Stimulated activated CD4-positive, alpha-beta T cell treated with anti-CD3 and anti-CD28 coated beads, Interleukin-1b, Interleukin-23, amount 100 ng/mL, for 1 hour (primary cell): ENCODE measurements at places on chromosomes 12 and 14.

DNA sequence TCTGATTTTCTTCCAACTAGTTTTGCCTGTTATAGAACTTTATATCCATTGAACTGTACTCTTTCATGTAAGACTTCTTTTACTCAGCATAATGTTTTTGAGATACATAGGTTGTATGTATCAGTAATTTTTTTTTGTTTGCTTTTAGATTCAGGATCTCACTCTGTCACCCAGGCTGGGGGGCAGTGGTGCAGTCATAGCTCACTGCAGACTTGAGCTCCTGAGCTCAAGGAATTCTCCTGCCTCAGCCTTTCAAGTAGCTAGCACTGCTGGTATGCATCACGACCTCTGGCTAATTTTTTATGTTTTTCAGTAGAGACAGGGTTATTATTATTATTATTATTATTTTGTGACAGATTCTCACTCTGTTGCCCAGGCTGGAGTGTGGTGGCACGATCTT, 65.0 kb upstream of the DDHD1 start:
- DNase-seq: no peak

DNA sequence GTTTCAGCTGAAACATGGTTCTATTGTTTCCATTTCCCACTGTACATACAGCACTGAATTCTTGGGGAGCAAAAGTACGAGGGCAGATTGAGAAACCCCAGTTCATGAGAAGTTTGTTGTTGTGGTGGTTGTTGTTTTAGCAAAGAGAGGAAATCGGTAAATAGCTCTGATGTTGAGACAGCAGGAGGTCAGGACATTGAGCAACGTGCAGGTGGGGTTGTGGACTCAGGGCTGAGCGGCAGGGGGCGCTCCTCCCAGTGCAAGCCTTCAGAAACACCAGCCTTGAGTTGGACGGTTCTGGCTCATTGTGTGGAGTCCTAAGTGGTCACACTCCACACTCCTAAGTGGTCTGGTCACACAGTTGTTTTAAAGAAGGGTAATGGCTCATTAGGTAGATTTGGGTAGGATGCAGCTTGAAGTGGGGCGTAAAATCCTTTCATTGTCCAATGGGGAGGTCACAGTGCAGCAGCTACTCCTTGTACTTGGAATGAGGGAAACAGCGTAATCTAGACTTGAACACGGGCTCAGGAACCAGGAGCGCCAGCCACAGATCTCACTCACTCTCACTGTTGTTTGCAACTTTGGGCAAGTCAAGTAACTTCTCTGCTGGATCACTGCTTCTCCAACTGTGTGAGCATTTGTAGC, 14.5 kb upstream of the PWP1 start:
- no peak for DNase-seq

GRCh38 chr12:54386403-54387113, 2.0 kb upstream of the ZNF385A start:
- DNase-seq: no peak

GRCh38 chr12:121750507-121750955, 38.0 kb downstream of the TMEM120B start:
- no peak for DNase-seq

DNA sequence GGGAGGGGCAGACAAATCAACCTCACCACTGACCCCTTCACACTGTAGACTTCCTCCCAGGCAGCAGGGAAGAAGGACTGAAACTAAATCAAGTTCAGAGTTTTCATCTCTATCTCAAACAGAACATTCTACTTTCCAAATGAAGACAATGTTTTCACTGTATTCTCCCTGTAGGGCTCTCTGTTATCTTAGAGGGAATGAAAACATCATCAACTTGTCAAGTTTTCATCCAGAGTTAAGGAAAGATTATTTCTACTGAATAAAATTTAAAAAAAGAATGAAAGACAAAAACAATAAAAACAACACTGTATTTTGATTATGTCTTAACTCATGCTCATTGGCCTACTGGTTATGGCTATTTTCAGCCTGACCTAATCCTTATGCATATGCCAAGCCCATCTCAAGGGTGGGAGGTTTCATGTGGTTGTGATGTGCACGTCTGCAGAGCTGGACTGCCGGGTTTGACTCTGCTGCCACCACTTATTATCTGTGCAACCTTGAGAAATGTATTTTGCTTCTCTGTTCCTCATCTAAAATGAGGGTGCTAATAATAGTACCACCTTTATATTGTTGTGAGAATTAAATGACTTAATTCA, 152.0 kb upstream of the AVPR1A start:
- DNase-seq: no peak

- peak; percentile 80 for DNase-seq
These were observed 62.6 kb upstream of the RESF1 start for GRCh38 chr12:31896514-31897039.

DNA sequence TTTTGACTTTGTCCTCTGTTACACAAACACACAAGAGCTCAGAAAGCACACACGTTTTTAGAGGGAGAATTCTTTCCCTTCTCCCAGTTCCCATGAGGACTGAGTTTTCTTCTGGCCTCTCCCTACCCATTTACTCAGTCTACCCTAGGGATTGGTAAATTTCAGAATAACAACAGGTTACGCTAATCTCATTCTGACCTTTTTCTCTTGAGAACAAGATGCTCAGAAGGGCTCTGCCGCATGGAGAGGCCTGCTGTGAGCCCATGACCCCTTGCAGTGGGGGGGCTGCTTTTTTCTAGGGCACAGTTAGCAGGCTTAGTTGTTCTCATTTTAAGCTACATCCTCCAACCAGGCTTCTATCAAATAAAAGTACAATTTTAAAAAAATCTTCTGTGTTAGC, 69.5 kb downstream of the GPR135 start:
- DNase-seq: no peak

GRCh38 chr12:51512438-51512837, 78.6 kb upstream of the SCN8A start:
- DNase-seq: no peak

DNA sequence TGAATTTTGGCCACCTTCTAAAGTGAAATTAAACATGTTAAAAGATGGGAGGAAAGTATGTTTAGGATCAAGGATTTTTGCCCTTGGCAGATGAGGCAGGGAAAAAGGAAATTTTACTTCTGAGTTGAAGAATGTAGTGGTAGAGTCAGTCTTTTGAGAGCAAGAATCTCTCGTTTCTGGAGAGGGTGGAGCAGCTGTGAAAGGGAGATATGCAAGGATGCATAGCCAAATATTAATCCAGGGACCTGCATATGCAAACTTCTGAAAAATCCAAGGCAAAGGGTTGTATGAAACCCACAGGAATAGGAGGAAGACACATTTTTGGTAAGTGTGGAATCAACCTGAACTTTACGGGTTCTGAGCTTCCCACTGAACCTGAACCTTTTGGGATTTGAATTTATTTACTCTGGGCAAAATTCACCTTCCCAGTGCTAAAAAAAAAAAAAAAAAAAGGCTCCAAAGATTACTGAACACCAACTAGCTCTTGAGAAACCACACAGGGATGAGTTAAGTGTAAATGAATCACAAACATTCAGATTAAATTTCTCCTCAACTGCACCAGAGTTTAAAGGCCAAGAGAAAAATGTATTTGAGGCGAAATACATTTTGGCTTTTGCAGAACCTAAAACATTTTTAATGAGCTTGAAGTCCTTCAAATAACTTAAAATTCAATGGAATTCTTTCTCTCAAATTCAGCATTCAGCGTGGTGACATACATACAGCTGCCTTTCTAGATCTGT, 187.1 kb upstream of the CDKN3 start:
- no peak for DNase-seq

- DNase-seq: peak; percentile 32
These were observed 120.1 kb upstream of the FZD10 start for GRCh38 chr12:130041983-130042812.

DNA sequence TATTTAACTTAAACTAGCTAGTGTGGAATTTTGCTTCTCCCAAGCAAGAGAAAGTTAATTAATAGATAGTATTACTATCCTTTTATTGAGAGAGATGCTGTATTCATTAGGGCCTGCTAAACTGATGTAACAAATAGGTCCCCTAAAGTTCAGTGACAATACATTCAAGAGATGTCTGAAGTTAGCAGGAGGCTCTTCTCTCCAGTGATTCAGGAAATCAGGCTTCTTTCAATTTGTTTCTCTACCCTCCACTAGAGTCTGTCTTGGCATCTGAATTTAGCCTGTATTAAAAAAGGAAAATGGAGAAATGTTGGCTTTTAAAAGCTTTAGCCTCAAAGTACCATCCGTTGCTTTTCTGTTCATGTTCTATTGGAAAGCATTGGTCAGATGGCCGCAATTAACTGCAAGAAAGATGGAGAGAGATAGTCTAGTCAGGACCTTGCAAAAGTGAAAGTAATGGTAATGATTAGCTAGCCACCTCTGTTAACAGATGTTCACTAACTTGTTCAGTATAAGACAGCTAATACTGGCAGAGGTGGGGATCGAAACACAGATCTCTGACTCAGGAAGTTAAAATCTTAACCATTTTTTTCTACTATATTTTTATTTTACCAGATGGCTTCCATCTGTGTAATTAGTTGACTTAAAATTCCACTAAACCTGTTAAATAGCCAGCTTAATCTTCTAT, 786.8 kb downstream of the TMTC2 start:
- DNase-seq: no peak

DNA sequence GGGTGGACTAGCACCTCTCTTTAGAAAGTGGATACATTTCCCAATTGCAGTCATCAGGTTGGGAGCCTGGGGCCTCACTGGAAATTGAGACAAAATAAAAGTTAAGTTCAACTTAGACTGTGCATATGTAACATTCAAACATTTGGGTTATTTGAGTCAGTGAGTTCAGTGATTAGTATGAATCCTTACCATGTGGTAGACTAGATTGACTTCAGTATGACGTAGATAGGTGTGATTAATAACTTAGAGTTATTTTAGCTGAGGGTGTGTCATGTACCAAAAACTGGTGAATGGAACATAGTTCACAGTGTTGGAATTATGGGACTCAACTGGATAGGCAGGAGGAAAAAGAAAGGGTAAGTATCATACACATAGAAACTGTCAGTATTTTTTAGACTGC, 8.0 kb upstream of the SSTR1 start:
- no peak for DNase-seq

GRCh38 chr12:64175254-64175945, 46.7 kb downstream of the KICS2 start:
- DNase-seq: no peak

DNA sequence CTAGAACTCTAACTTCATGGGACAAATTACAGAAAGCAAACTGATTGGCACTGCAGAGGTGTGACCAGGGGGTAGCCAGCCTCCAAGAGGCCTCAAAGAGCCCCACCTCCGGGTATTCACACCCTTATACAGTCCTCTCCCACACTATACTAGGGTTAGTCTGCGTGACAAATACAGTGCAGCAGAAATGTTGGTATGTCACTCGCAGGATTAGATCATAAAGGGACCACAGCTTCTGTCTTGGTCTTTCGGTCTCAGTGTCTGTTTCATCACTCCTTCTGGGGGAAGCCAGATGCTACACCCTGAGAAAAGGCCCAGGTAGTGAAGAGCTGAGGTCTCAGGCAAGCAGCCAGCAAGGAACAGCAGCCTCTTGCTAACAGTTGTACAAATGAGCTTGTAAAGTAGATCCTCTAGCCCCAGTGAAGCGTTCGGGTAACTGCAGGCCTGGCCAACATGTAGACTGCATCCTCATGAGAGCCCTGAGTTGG, 68.9 kb upstream of the SAV1 start:
- no peak for DNase-seq

DNA sequence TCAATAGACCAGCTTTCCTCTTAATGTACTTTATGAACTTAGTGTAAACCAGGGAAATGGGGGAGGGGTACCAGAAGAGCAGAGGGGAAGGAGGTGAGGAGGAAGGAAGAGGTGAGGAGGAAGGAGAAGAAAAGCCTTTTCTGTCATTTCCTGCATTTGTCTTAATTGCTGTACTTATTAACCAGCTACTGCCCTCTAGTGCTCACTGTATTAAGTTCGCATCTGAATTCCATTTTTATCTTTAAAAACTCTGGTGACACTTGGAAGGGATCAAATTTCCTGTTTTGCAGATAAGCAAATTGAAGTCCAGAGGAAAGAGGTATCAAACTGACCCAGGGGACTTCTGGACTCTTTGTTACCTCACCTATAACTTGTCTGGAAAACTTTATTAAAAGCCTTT, 22.2 kb downstream of the MANSC1 start:
- DNase-seq: no peak

GRCh38 chr14:60222820-60223219, 26.2 kb upstream of the PPM1A start:
- DNase-seq: no peak

- DNase-seq: no peak
These were observed 175.7 kb downstream of the NPAS3 start for GRCh38 chr14:33114331-33114730.

DNA sequence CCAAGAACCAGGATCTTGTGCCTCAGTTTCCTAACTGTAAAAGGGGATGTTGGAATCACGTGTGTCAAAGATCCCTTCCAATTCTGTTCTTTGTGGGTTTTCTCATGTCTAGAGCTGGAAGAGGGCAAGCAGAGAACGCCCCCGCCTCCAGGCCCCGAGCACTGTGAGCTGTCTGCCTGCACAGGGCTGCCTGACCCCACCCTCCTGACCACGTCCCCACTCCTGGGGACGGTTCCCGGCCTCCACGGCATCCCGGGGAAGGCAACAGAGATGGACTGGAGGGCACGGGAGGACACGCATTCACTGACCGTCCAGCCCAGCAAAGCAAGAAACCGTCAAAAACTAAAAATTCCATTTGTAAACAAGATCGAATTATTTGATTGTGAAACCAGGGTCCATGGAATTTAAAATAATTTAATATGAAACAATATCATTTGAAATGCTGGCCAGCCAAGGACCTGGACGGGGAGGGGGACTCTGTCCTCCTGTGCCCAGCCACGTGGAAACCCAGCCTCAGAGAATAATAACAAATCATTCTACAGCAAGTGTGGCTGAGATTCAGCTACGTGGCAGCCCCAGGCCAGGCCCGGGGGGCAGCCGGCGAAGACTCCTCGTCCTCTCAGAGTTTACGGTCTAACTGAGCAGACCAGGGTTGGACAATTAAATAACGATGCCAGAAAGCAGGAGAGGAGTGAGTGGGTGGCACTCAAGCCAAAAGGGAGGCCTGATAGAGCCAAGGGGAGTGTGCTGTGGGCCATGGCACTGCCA, 87.3 kb upstream of the DIO3 start:
- no peak for DNase-seq

- no peak for DNase-seq
These were observed 22.4 kb downstream of the IRF2BPL start for GRCh38 chr14:77006132-77006531.

DNA sequence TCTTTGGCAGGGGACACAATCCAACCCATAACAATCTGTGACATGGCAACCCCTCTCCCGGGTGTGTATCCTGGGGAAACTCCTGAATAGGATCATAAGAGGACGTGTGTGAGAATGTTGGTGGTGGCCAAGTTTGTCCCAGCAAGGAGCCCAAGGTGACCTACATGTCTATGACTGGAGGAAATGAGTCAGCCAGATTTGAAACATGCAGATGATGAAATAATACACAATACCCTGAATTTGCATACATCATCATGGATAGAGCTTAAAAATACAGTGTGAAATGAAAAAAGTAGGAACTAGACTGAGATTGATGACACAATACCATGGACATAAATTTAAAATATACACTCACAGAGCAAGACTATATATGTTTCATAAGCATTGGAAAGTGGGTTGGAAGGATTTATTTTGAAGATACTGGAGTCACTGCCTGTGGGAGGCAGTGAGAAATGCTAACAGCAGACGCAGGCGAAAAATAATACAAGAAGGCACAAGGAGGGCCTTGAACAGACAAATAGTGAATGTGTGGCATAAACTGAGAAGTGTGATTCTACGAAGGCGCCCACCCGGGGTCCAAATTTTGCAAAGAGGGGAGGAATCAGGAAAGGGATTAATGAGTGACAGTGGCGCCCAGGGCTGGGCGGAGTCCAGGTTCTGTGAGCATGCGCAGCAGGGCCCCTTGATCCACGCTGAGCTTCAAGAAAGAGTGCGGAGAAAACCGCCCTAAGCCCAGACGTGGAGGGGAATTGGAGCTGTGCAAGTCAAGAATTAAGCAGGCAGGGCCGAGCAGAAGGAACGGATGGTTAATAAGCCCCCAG, 7.0 kb upstream of the MAP1LC3B2 start:
- DNase-seq: no peak
